ENCODE measurements at places on chromosomes 6 and 20.
A peak's percentile ranks its signal among the peaks of the same experiment; 100 is the strongest.

GRCh38 chr6:74651948-74652842 lies 553.7 kb downstream of the COL12A1 start:
- no peak for DNase-seq

DNA sequence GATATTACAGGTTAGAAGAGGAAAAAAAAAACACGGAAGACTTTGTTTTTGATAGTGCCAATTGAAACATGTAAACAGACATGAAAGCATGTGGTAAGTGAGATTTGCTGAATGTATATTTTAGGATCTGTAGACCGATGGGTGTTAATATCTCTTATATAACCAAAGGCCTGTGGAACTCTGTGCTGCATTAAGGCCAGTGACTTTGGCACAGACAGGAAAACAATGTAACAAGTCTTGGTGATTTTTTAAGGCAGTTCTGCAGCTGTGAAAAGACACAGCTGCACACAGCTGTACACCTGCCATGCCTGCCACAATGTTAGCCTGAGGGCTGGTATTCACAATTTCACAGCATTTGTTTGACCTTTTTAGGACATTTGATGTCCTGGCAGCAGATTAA lies 6.1 kb downstream of the SOBP start:
- no peak for DNase-seq

DNA sequence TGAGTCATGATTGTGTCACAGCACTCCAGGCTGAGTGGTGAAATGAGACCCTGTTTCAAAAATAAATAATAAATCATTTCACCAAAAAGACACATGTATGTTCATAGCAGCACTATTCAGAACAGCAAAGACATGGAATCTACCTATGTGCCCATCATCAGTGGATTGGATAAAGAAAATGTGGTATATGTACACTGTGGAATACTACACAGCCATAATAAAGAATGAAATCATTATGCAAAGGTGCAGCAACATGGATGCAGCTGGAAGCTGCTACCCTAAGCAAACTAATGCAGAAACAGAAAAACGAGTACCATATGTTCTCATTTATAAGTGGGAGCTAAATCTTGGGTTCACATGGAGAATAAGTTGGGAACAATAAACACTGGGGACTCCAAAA lies 33.1 kb downstream of the ZNF451 start:
- no peak for DNase-seq

DNA sequence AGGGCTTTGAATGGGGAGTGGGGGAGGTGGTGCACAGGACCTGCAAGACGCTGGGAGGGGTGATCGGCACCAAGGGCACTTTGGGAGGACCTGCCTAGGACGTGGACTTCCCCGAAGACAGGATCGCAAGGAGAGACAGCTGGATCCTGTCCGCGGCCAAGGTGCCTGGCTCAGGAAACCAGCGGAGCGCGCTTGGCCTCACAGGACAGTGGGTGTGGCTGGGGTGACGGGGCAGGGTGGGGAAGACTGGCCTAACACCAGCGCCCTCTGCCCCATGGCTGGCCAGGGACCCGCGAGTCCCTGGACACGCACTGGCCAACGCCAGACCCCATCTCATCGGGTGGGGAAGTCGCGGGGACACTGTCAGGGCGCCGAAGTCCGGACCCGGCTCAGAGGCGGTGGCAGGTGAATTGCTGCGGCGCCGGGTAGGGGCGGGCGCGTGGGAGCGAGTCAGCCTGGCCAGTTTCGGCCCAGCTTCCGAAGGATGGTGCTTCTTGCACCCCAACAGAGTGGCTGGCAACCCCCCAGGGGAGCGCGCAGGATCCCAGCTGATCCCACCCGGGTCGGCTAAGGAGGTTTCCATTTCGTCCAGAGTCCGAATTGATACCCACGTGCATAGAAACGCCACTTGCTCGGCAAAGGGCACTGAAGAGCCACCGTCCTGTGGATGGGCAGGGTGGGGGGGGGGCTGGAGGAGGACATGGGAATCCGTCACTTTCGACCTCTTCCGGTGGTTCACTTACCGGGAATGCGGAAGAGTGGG lies 785 bp upstream of the THBD start:
- DNase-seq = no peak

- no peak for DNase-seq
Observed at GRCh38 chr6:12189661-12190060, 100.5 kb upstream of the EDN1 start.

GRCh38 chr6:79167931-79168694 lies 66.4 kb downstream of the HMGN3 start:
- no peak for DNase-seq

GRCh38 chr6:159931846-159932245 lies 37.0 kb upstream of the IGF2R start:
- DNase-seq = no peak

- DNase-seq = peak; percentile 23
Observed at GRCh38 chr6:157845493-157846259, 22.6 kb downstream of the SNX9 start.

- no peak for DNase-seq
Observed at GRCh38 chr6:41759106-41759904, 12.1 kb upstream of the PGC start.

DNA sequence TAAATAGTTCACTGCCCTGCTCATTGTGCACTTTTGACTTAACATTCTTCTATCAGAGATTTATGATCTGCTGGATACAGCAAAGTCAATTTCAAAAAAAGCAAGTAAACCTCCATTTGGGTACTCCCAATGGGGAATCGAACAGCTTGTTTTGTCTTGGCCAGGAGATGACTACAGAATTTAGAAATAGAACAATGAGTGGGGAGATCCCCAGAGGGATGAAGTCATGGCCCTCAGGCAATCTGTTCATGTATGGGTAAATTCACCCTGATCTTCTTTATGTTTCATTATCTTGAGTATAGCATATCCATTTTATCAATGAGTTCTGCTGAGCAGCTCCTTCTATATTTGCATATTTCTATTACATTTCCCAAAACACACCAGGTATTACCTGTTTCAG lies 1681.9 kb downstream of the HACE1 start:
- DNase-seq = no peak

GRCh38 chr6:70198785-70199184 lies 104.1 kb downstream of the COL9A1 start:
- no peak for DNase-seq

DNA sequence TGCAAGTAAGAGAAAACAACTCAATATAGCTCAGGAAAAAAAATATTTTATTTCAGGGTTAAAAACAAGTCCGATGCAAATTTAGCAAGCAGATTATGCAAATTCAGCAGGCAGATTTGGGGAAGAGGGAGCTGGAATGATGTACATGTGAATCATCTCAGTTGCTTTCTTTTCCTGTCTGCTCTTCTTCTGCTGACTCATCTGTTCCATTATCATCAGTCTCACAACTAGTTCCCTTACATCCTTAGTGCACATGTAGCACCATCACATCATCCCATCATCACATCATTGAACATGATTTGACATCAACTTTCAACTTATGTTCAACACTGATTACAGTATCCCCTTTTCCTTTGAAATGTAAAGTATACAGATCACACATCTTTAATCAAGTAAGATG lies 11.5 kb upstream of the DEFB113 start:
- peak; percentile 1 for DNase-seq

GRCh38 chr6:105815661-105816555 lies 270.2 kb upstream of the PRDM1 start:
- DNase-seq = peak; percentile 65

DNA sequence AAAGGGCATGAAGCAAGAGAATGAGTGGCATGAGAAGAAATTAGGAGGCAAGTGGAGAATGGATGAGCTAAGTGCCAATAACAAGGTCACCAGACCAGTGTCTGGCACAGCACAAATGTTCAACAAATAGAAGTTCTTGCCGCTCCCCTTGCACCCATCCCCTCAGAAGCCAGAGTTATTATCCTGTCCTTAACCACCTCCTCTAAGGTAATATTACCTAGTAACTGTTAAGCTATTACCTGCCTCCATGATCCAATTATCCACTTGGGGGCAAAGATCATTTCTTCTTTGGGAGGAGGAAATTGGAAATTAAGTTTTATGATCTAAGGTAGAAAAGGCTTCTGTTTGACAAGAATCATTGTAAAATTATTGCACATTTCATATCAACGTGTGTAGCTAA lies 133.8 kb downstream of the FOXA2 start:
- DNase-seq = no peak

GRCh38 chr6:68726992-68727391 lies 91.9 kb downstream of the ADGRB3 start:
- DNase-seq = no peak

- no peak for DNase-seq
Observed at GRCh38 chr6:19795211-19795610, 42.0 kb upstream of the ID4 start.

GRCh38 chr6:144878577-144878976 lies 593.4 kb downstream of the UTRN start:
- no peak for DNase-seq

DNA sequence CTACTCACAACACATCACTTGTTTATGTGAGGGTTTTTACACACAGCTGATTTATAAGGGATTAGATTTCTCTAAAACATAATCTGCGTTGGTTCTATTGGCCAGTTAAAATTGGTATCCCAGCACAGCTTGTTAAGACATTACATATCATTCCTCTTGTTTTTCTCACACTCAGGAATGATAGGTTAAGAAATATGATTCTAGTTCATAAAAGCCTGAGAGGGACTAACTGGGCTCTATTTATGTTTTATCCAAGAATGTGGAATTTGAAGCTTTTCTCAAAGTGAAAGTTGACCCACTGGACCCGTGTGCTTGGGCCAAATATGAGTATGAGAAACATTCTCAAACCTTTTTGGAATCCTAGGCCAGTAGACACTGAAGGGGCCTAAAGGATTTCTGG lies 117.3 kb downstream of the TMEM170B start:
- no peak for DNase-seq

DNA sequence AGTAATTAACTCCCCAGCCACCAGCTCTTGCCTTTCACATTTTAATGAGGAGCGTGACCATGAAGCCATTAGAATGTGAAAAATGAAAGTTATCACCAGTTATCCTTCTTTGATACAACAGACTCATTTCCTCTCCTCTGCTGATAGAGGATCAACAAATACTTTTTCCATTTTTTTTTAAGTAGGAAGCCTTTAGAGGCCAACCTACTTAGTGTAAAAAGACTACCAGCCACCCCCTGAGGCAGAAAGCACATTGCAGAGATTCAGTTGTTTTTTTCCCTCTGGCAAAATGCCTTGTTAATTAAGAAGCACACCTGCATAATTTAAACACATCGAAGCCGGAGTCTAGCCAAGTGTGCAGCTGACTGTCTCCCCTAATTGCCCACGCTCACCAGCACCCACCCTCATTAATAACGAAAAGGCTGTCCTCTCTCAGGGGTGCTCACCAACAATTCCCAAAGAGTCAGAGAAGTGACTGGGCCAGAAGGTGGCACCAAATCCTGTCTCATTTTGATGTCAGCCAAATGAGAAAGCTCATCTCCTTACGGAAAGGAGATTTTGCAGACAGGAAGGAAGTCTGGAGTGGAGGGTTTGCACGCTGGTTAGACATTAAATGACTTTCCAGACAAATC lies 60.9 kb upstream of the MC3R start:
- no peak for DNase-seq

DNA sequence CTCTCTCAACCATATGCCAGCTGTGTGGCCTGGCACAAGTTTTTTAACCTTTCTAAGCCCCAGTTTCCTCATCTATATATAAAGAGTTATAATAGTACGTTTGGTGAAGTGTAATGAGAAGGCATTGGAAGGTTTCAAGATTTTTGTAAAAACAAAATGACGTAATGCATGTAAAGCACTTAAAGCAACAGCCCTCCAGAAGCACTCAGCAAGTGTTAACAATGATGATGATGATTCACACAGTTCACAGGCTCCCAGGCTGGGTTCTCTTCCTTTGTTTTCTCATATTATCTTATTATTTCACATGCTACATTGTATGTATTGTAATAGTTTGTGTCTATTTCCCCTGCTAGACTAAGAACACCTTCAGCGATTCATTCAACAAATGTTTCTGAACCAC lies 6.2 kb downstream of the CEP250 start:
- no peak for DNase-seq

DNA sequence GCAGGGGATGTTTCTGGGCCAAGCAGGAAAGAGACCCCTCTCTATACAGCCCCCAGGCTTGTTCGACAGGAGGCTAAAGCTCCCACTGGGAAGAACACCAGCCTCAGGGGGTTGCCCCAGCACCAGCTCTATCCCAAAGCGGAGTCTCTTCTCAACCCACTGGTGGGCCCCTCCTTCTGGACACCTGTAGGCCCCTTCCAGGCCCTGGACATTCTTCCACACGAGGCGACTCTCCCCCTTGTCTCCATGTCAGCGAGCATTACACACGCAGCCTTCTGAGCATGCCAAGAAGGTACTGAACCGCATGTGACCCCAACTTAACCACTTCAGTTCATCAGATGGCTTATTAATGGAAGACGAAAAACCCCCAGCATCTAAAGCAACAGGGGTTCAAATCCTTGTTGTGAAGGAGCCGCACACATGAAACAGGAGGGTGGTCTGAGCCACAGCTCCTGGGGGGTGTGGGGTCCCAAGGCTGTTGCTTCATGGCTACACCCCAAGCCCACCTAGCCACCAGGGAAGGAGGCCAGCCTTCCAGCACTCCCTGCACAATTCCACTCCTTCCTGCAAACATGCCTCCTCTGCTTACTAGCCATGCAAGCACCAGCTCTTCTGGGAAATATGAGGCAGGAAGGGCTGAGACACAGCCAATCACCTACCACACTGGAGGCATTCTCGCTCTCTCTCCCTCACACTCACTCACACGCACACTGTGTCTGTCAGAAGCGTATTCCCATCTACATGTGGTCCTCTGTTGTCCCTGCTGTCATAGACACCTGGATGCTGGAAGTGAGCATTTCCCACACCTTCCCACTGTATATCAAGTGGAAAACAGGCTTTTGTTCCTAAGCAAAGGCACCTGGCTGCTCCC lies 104.5 kb downstream of the NOL4L start:
- DNase-seq = no peak

- DNase-seq = no peak
Observed at GRCh38 chr6:94349227-94349626, 929.9 kb upstream of the EPHA7 start.

DNA sequence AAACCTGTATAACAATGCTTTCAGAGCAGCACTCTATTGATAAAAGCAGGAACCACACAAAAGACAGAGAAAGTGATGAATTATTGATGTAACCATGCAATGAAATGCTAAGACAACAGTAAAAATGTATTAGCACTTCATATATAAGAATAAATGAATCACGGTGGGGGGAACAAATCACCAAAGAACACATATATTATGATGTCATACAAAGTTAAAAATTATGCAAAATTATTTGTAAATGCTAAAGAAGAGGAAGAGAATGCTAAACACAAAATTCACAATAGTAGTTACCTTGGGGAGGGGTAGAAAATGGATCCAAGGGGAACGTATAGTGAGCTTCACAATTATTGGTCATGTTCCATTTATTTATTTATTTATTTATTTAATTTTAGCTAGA lies 133.9 kb downstream of the KIF13A start:
- DNase-seq = no peak

DNA sequence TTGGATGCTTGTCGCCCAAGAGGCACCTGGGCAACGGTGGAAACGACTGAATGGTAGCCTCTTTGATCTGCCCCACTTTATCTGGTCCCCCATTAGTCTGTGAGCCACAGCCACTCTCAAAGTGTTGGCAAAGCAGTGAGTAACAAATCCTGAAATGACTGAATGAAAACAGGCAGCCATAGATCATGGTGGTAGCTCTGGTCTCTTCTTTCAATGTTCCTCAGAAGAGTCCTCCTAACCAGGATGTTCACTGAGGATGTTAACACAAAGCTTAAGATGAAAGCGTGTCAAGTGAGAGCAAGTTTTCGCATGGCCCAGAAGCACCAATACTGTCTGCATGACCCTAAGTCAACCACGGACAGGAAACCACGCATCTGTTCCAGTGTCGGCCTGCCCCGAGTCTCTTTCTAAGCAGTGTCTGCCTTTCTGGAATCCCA lies 107.3 kb downstream of the IRF4 start:
- peak; percentile 85 for DNase-seq

GRCh38 chr6:148869585-148869984 lies 122.8 kb downstream of the UST start:
- DNase-seq = no peak

Measured in activated CD4-positive, alpha-beta T cell treated with anti-CD3 and anti-CD28 coated beads, Interleukin-2, amount 50 U/mL, for 16 hours (primary cell).